ENCODE measurements at places on chromosomes 3 and 15. TPM values are rescaled to one million over a fixed set of nuclear protein-coding genes. Genes with fewer than 3 reads are reported as not detected.

DNA sequence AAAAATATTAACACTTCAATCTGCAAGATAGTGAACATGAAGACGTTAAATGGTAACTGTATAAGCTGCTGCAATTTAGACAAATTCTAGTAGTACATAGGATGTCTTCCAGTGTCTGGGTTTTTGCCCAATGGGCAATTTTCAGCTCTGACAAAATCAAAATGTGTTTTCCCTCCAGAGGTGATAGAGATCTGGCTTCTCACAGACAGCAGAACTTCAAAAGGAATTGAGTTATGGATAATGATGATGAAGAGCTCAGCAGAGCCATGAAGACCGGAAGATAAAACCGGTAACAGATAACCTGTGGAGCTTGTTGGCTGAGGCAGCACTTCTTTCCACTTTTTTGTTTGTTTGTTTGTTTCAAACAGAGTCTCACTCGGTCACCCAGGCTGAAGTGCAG lies 89.4 kb upstream of the NTRK3 start:
- DNase-seq = no peak

DNA sequence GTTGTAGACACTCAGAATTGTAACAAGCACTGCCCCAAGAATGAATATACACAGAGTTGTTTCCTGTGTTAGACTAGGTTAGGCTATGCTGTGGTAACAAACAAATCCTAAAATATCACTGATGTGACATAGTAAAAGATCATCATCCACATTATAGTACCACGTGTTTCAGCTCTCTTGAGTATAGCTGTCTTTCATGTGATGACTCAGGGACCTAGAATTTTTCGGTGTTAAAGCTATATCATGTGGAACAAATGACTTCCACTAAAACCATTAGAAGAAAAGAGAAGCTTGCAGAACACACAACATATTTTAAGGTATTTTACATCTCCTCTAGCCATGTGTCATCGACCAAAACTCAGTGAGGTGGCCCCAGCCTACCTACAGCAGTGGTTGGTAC lies 307.9 kb upstream of the RBMS3 start:
- DNase-seq = no peak

DNA sequence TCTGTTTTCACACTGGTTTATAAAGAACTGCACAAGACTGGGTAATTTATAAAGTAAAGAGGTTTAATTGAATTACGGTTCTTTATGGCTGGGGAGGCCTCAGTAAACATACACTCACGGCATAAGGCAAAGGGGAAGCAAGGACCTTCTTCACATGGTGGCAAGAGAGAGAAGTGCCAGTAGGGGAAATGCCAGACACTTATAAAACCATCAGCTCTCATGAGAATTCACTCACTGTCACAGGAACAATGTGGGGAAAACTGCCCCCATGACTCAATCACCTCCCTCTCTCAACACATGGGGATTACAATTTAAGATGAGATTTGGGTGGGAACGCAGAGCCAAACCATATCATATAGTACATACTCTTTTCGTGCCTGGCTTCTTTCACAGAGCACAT lies 42.4 kb downstream of the MAP2K1 start:
- no peak for DNase-seq

The C3orf80 gene
- 0.50 TPM for total RNA-seq

GRCh38 chr15:88142121-88142520 lies 114.4 kb downstream of the NTRK3 start:
- DNase-seq = no peak

DNA sequence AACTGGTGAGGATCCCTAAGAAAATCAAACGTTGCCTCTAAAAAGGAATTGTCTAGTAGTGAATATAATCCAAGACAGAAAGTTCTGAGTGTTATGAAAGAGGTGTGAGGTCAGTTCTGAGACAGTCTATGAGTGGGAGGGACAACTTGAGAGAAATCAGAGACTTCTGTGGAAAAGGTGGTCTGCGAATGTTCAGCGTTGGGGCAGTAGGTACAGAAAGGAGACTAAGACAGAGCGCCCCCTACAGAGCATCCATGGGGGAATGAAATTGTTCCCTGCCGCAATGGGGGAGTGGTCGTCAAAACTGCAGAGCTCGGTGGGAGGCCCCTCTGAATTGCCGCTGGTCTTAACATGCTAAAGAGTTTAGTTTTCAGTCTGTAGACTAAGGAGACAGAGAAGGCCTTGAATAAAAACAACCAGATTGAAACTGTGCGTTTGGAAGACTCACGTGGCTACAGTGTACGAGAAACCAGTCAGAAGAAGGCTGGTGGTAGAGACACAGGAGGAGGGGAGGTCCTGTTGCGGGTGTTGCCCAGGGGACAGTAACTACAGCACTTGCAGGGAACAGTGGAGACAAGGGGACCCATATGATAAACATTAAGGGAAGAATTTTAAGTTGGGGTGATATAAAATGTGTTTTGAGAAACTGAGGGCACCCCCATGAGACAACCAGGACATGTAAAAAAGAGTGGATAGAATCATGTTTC lies 6.9 kb downstream of the TNIK start:
- DNase-seq = no peak

DNA sequence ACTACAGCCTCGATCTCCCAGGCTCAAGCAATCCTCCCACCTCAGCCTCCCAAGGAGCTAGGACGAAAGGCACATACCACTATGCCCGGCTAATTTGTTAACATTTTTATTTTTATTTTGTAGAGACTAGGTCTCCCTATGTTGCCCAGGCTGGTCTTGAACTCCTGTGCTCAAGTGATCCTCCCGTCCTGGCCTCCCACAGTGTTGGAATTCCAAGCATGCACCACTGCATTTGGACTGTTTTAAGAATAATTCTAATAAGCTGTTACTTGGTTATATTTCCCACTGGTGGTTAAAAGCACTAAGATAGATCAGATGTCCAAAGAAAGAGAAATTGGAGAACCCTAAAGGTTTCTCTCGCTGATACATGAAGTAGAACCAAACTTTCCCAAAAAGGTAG lies 3.1 kb downstream of the AAGAB start:
- DNase-seq = no peak

DNA sequence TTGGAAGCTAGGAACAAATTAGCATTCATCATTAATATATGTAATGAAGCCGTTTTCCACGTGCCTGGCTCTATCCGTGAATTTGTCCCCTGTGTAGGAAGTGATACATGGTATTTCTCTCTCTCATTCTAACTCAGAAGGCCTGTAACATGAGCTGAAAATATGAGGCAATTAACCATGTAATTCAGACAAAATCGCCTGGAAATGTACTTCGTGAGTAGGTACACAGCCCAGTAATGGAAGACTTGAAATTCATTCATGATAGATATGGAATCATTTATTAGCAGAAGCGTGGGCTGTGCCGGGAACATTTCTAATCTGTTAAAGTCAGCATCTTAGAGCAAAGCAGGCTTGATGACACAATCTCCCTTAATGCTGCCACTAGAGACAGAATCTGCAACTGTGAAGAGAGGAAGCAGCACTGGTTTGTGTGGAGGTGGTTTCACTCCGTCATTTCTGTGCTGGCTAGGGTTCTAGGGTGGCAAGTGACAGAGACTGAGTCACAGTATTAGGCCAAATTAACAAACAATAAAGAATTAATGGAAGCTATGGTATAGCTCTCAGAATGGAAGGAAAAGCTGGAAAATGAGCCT lies 225.0 kb upstream of the PROK2 start:
- no peak for DNase-seq

DNA sequence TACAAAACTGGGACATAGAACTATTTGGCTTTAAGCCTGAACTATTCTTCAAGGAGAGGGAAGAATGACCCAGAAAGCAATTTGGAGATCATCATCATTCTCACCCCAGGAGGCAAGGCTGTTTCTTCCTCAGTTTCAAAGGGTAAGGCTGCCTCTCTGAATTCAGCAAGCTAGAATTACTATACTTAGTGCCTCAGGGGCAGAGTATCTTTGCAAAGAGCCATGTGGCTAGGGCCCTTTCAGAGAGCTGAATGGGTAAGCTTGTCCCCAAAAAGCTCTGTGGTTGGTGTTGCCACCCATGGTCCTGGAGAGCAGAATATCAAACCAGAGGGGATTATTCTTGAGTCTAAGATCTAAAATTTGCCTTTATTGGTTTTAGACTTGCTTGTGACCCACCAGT lies 720.3 kb upstream of the ARPP21 start:
- no peak for DNase-seq

- DNase-seq = no peak
Measured at GRCh38 chr3:58471025-58471887, 20.6 kb upstream of the KCTD6 start.

- no peak for DNase-seq
Measured at GRCh38 chr15:67184208-67184925, 70.1 kb downstream of the AAGAB start.

- DNase-seq = no peak
Measured at GRCh38 chr3:155995525-155996370, 124.6 kb upstream of the KCNAB1 start.

GRCh38 chr3:65996589-65996988 lies 42.1 kb downstream of the MAGI1 start:
- DNase-seq = no peak

GRCh38 chr3:27661797-27662196 lies 60.3 kb downstream of the EOMES start:
- no peak for DNase-seq

The ADCY5 gene
- total RNA-seq = 33.8 TPM

DNA sequence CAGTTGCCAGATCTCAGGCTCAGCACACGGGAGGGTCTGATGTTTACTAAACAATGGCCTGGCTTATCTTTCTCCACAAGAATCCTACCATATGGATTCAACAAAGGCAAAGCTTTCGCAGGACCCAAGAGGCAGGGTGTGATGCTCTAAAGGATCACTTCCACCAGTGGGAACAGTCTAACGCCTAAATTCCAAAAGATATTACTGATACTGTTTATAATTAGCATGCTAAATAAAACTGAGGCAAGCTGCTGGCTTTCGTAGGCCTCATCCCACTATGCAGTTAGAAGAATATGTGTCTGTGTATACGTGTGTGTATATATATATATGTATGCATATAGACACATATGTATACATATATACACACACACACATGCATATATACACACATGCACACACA lies 22.3 kb downstream of the RORA start:
- DNase-seq = no peak

The PRRT3 gene
- total RNA-seq = 11.4 TPM

DNA sequence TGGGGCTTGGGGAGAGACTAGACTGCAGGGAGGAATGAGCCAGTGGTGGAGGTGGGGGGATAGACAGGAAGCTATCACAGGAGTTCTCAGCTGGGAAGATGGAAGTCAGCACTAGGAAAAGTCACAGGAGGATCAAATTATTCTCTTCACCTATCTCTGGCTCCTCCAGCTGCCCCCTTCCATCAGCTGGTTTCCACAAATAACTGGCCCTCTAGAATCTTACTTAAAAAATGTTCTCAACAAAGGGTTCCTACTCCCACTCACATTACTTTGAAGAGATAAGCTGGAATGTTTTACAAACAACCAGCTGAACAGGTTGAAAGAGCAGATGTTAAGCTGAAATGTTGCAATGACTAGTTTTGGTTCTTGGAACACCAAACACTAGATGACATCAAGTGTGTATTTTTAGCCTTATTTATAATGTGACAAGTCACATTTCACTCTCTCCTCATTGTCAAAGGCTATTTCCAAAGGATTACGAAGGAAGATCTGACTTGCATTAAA lies 102.7 kb upstream of the AADACL2 start:
- DNase-seq = no peak

GRCh38 chr3:72482589-72483321 lies 365.5 kb downstream of the SHQ1 start:
- no peak for DNase-seq

The THAP10 gene
- 4.5 TPM for total RNA-seq

DNA sequence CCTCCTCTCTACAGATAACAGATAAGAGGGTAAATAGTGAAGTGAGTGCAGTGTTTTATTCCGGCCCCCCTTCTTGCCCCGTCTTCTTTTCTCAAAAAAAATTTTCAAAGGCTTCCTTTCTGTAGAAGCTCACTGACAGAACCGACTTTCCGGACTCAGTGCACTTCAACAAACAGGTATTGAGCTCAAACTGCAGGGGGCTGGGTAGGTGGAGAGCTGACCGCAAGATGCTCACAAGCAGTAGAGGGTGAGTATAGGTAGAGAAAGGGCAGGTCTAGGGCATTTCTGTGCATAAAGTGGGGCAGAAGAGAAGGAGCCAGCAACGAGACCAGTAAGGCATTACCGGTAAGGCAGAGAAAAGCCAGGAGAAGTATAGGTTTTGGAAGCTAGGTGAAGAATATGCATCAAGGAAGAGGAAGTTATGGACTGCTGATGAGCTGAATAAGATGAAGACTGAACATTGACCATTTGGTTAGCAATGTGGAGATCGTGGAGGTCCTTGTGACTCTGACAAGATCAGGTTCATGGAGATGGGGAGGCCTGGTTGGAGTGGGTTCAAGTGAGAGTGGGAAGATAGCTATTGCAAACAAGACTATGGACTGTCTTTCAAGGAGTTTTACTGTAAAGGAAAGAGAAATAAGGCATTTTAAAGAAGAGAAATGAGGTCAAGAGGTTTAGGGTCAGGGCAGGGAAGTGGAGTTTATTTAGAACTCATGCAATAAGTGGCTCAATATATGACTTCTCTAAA lies 97.4 kb downstream of the ST6GAL1 start:
- no peak for DNase-seq

DNA sequence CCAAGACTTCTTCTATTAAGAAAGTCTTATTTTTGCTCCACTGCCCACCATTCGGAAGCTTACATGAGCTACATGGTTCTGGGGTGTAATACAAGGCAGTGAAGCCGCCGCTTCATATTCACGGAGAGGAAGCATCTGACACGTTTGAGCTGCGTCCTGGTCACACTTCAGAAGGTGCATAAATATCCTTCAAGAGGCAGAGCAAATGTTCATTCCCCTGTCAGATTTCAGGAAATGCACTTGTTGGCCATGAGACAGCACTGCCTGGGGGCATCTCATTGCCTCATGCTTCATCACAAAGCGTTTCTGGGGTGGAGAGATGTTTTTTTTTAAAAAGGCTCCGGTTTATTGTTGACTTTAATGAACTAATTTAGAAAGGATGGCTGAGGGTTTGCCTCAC lies 119.9 kb downstream of the CADPS start:
- no peak for DNase-seq

The PAK6 gene
- 13.8 TPM for total RNA-seq

- DNase-seq = no peak
Measured at GRCh38 chr3:99348451-99348850, 289.9 kb upstream of the COL8A1 start.

The COL6A5 gene
- total RNA-seq = not detected

- no peak for DNase-seq
Measured at GRCh38 chr3:142987707-142988106, 13.7 kb upstream of the U2SURP start.

The ARHGEF26 gene
- total RNA-seq = 10.8 TPM

DNA sequence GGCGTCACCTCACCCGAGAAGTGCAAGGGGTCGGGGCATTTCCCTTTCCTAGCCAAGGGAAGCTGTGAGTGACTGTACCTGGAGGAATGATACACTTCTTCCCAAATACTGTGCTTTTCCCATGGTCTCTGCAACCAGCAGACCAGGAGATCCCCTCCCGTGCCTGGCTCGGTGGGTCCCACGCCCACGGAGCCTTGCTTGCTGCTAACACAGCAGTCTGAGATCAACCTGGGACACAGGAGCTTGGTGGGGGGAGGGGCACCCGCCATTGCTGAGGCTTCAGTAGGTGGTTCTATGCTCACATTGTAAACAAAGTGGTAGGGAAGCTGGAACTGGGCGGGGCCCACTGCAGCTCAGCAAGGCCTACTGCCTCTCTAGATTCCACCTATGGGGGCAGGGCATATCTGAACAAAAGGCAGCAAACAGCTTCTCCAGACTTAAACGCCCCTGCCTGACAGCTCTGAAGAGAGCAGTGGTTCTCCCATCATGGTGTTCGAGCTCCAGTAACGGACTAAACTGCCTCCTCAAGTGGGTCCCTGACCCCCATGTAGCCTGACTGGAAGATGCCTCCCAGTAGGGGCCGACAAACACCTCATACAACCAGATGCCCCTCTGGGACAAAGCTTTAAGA lies 31.4 kb upstream of the ABHD5 start:
- DNase-seq = no peak

Data from progenitor cell of endocrine pancreas (in vitro differentiated cells).